Mesothelial cell of epicardium (in vitro differentiated cells): ENCODE measurements at places on chromosomes 12 and 14.

- no peak for DNase-seq
These were observed 19.0 kb upstream of the GOLGA3 start for GRCh38 chr12:132847363-132848356.

DNA sequence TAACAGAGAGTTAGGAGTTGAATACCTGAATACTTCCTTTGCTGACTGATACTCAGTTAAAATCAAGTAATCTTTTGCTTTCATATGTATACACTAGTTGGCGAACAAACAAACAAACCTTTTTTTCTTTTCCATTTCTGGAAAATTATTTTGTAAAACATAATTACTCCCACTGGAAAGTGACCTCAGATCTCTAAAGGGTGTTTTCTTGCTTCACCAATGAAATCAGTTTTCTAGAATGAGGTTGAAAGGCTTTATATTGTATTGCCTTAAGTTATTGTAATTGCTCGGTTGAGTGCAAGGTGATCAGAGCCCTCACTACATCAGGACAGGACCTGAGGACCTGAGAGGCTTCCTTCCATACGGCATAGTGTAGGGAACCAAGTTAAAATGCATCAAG lies at the start of gene OR4K1:
Gene OR4K1, plus strand, starts transcription at position 301 of the 400 bp plus-strand sequence. CDS start 4,750 bp downstream, outside the sequence.
- no peak for DNase-seq

DNA sequence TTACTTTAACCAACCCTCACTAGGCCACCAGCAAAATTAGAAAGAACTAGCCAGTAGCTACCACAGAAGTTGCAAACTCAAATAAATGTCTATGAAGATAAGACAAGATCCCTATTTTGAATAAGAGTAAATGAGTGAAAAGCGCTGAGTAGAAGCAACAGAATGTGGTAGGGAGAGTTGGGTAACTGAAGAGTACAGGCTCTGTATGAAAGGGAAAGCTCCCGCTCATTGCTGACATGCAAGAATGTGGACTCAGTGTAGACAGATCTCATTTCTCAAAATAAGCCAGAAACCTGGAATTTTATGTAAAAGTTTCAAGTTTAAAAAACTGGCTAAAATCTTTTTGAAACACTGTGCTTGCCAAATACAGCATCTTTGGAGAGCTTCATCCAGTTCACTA lies 63.9 kb downstream of the NAV3 start:
- DNase-seq, result no peak

- no peak for DNase-seq
These were observed 18.0 kb downstream of the PUS7L start for GRCh38 chr12:43740511-43741100.

GRCh38 chr12:105672121-105672975 lies 341.9 kb downstream of the C12orf75 start:
- no peak for DNase-seq

DNA sequence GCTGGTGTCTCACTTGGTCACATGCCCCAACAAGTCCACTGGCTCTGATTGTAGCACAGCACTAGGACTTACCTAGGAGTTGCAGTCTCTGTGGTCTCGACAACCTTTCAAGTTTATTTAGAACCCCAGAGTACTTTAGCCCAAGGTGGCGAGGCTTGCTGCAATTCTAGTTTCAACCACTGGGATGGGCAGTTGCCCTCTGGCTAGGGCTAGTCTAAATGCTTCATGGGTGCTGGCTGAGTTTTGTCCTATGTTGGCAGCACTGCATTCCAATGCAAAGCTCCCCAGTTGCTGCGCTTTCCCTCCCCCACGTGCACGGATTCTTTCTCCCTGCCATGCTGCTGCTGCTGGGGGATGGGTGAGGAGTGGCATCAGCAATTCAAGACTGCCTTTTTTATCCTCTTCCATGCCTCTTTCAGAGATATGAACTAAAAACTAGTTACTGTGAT lies 207.9 kb downstream of the SYNE2 start:
- no peak for DNase-seq

- DNase-seq, result no peak
These were observed 65.5 kb downstream of the PTPRR start for GRCh38 chr12:70854881-70855568.

DNA sequence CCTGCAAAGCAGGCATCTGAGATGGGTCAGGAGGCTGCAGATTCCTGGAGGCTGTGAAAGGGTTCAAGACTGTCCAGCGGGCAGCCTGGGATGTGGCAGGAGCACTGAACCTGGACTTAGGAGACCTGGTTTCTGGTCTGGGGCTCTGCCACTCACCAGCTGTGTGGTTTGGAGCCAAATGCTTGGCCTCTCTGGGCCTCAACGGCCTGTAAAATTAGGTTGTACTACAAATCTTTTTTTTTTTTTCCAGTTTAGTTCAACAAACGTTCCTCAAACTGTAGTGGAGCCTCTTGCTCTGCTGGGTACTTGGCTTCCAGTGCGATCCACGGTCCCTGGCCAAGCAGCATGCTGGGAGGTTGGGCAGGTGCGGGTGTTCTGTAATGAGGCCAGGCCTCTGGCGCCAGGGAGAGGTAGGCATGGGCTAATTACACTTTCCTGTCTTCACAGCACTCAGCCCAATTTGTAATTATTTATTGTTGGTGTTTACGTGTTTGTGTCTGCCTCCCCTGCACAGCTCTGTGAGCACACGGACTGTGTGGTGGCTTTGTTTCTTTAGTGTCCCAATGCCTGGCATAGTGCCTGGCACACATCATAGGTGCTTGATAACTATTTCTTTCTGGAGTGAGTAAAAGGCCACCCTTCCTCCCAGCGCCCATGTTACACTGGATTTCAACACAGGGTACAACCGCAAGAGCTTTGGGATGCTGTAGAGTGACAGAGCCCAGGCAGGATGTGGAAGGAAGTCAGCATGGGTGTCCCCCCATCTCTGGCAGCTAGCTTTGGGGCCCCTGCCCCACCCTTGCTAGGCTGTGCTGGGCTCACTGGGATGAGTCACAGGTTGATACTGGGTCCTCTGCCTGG lies 5.8 kb upstream of the KRT80 start:
- no peak for DNase-seq

DNA sequence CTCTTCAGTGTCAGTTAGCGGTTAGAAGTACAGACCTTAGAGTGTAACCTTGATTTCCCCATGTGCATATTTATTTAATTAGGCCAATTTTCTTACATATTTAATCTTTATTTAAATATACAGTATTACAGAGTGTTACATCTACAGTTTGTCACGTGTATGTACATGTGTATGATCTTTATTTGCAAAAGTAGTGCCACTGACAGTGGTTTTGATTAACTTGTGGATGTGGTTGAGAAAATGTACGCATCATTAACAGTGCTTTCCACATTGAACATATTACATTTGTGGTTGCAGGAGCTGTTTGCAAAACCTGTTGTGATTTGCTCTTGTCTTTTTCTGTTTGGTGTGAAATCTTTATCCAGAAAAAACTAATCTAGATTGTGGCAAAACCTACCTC lies 535.5 kb downstream of the FLRT2 start:
- DNase-seq, result no peak

DNA sequence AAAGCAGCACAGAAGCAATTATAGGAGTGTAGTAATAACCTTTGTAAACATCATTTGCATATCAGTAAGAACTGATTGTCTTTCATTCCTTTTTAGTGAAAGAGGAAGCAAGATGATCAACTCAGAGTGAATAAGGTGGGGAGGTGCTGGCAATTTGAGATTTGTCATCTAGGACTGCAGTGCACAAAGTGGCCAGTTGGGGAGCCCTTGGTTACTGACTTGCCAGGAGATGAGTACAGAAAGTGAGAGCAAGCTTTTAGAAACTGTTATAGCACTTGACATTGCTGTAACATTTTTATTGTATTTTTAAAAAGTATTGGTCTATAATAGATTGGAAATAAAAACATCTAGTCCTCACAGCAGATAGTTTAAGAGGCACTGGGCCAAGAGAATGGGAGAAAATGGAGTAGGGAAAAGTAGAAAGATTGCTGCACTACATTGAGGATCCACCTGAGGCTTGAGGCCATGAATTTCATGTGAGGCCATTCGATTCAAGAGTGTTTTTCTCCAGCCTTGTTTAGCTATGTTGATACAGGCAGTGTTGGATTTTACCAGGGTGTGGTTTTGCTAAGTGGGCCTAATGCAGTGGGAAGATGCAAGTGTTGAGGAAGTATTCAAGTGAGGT lies 98.2 kb downstream of the SNAPC1 start:
- DNase-seq, result peak; percentile 42

GRCh38 chr12:101876322-101876860 lies 989 bp upstream of the DRAM1 start:
- DNase-seq, result no peak

GRCh38 chr12:77531912-77532311 lies 298.8 kb upstream of the NAV3 start:
- no peak for DNase-seq

- DNase-seq, result no peak
These were observed 65.3 kb downstream of the IPO8 start for GRCh38 chr12:30630076-30630978.

DNA sequence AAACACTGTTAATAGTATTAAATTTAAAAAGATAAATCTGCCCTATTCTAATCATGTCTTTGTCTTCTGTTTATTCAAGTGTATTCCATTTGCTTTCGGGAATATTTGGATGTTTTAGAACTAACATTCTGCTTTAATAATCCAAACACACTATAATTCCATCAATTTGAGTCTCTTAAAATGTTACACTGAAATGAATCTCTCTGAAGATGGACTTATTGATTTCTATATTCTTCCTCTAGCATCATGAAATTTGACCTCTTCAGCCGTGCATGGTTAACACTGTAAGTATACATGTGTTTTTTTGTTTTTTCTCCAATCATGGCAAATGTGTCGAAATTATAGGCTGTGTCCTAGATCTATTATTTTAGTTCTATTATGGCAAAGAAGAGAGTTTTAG lies 339.2 kb downstream of the ACSS3 start:
- DNase-seq, result no peak

- DNase-seq, result no peak
These were observed 42.5 kb upstream of the BCAT1 start for GRCh38 chr12:24991209-24992049.

- DNase-seq, result no peak
These were observed 144.7 kb downstream of the ALX1 start for GRCh38 chr12:85424581-85425348.

DNA sequence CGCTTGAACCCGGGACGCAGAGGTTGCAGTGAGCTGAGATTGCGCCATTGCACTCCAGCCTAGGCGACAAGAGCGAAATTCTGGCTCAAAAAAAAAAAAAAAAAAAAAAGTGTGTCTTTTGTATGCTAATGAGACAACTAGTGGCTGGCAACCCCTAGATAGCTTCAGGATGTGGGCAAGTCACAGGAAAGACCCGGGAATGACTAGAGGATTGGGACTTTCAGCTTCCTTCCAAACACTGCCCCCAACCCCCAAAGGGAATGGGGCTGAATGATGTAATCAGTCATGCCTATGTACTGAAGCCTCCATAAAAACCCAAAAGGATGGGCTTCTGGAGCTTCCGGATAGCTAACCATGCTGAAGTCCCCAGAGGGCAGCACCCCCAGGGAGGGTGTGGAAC lies 28.6 kb downstream of the USP44 start:
- no peak for DNase-seq

DNA sequence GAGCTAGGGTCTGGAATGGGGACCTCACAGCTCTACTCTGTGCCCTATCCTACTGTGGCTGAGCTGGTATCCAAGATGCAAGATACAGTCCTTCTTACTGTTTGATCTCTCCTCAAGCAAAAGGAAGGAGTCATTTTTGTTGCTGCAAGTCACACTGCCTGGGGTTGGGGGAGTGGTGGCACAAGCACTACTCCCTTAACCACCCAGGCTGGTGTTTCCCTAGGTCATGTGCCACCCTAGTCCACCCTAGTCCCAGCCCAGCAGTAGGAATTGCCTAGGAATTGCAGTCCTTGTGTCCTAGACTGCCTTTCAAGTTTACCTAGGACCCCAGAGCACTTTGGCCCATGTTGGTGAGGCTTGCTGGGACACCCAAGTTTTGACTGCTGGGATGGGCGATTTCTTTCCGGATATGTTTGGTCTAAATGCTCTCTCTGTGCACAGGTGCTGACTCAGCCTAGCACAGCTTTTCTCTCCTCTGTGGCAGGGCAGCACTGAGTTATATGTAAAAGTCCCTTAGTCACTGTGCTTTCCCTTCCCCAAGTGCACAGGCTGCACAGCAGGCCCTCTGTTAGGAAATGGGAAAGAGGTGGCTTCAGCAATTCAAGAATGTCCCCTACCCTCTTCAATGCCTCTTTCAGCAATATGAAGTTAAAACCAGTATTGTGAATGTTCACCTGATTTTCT lies 54.9 kb downstream of the SLC6A15 start:
- DNase-seq, result no peak

GRCh38 chr12:13189264-13189663 lies 7.3 kb upstream of the EMP1 start:
- no peak for DNase-seq

DNA sequence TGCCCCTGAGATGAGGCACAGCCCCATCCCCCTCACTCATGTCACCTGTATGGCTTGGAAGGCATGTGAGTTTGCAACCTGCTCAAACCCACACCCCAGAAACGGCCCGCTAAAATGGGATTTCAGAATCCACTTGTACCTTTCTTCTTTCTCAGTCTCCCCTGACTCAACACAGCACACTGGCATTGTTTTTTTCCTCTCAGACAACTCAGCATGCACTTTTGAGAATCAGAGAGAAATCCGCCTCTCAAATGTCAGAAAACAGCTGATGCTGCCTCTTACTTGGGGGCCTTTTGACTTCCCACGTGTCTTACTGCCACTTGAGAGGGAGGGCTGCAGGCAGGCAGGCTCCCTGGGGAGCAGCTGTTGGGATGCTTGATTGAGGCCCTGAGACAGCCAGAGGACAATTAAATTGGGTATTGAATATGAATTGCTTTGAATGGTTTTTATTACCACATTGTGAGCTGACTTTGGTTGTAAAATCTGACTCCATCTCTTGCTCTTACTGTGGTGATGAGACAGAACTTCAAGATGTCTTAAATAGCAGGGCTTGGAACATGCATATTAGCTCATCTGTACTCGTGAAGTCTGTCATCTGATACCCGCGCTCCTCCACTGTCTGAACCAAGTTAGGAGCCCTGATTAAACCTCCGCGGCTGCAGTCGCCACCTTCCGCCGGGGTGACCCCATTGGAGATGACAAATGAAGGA lies 96.6 kb downstream of the APAF1 start:
- DNase-seq, result no peak

DNA sequence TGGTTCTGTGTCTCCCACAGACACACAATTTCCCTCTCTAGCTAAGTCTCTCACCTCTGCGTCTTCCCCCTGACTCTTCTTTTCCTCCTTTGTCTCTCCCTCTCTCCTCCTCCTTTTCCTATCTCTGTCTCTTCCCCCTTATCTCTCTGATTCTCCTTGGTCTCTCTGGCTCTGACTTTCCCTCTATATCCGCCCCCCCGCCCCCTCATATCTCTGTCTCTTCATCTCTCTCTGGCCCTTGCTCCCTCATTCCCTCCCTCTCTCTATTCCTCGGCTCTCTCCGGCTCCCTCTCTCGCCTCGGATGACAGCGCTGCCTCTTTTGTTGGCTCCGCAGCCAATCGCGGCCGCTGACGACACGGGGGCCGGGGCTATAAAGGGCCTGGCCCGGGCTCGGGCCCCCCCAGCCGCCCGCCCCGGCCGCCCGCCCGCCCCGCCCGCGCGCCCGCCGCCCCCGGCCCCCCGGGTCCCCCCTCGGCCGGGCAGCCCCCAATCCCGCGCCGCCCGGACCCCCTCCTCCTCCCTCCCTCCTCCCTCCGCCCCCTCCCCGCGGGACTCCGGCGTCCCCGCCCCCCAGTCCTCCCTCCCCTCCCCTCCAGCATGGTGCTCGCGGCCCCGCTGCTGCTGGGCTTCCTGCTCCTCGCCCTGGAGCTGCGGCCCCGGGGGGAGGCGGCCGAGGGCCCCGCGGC lies at the start of gene GDF11:
Gene GDF11, plus strand, starts transcription at position 404 of the 687 bp plus-strand sequence. Its CDS starts 195 bp downstream, at position 599.
- peak; percentile 76 for DNase-seq
